Prostate gland (tissue), 2 donors: ENCODE measurements at places on chromosomes 2 and 18. TPM values are rescaled to one million over a fixed set of nuclear protein-coding genes. Genes with fewer than 3 reads are reported as not detected.

DNA sequence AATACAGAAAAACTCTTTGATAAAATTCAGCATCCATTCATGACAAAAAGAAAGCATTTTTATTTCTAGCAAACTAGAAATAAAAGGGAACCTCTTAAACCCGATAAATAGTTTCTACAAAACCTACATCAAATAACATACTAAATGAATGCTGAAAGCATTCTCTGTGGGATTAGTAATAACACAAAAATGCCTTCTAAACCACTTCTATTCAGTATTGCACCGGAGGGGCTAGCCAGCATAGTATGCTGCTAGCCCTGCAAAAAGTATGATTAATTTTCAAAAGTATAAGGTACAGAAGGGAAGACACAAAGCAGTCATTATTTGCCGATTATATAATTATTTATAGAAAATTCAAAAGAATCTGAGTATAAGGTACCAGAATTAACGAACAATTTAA, 145.2 kb downstream of the DTNB start:
- DNase-seq: no peak
- no peak overlapping the region for H3K4me3 ChIP-seq
- no peak overlapping the region for H3K27ac ChIP-seq
- H3K4me1 ChIP-seq: no peaks in the 10 kb centered on the region
- H3K27me3 ChIP-seq: no peaks in the 10 kb centered on the region

GRCh38 chr2:239897596-239898235, 127.4 kb downstream of the NDUFA10 start:
- no peaks in the 10 kb centered on the region for H3K4me1 ChIP-seq
- H3K27ac ChIP-seq: no peak overlapping the region
- H3K4me3 ChIP-seq: no peak overlapping the region
- no peaks in the 10 kb centered on the region for H3K27me3 ChIP-seq
- no peaks in the 10 kb centered on the region for H3K36me3 ChIP-seq
- DNase-seq: no peak

GRCh38 chr2:119254601-119255080, 31.0 kb downstream of the STEAP3 start:
- no peaks in the 10 kb centered on the region for H3K4me1 ChIP-seq
- no peak overlapping the region for H3K27ac ChIP-seq
- H3K36me3 ChIP-seq: no peaks in the 10 kb centered on the region
- no peak for DNase-seq

- no peaks in the 10 kb centered on the region for H3K4me1 ChIP-seq
- no peaks in the 10 kb centered on the region for H3K36me3 ChIP-seq
- DNase-seq: no peak
- no peaks in the 10 kb centered on the region for H3K27me3 ChIP-seq
Measured at GRCh38 chr2:156031121-156031520, 301.4 kb downstream of the NR4A2 start.

DNA sequence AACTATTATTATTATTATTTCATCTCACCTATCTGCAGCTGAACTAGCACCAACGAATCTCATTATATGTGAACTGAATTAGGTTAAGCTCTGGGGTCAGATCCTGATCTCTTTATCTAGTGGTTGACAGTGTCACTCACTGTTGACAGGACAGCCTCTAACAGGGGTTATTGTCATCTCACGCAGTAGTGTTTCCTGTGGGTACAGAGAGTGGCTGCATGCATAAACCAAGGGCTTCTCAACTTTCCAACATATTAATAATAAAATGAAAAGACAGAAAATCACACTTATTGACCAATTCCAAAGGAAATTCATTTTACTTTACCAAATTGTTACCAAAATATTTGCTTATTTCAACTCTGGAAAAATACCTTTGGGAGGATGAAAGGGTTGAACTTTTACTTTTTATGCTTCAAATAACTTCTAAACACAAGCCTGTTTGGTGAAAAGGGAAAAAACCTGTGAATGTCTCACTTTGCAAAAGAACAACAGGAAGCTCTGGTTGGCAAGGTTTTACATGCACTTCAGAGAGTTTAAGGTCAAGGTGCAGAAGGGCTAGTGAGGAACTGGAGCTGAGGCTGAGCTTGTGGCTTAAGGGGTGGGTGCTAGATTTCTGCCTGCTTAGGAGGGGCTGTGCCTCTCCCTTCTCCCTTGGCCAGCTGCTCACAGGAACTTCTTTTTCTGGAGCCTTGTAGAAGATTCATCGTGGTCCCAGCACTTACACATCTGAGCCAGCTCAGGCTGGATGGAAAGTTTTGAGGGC, 72.6 kb downstream of the CTAGE1 start:
- H3K4me3 ChIP-seq: no peak overlapping the region
- H3K27me3 ChIP-seq: no peaks in the 10 kb centered on the region
- DNase-seq: no peak
- no peaks in the 10 kb centered on the region for H3K4me1 ChIP-seq
- H3K27ac ChIP-seq: no peak overlapping the region

DNA sequence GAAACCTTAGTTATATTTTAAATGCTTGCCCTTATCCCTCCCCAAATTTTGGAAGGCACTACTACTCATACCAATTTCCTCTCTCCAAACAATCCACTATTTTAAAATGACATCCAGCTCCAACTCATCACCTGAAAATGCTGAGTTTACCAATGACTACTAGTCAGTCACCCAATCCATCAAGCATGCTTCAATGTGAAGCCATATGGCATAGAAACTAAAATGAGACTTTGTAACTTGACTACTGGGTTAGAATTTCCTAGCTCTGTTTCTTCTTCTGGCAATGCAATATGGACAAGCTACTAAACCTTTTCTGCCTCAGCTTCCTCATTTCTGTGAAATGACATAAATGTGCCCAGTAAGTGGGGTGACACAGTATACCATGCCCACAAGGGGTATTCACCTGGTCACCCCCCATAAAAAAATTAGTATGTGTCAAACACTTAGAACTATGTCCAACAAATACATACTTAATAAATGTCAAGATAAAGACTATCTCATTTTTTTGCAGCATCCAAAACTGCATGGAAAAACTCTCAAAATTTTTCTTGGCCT, 10.0 kb upstream of the STPG4 start:
- no peaks in the 10 kb centered on the region for H3K36me3 ChIP-seq
- no peaks in the 10 kb centered on the region for H3K27me3 ChIP-seq
- H3K4me3 ChIP-seq: no peak overlapping the region
- no peak for DNase-seq
- no peak overlapping the region for H3K27ac ChIP-seq

DNA sequence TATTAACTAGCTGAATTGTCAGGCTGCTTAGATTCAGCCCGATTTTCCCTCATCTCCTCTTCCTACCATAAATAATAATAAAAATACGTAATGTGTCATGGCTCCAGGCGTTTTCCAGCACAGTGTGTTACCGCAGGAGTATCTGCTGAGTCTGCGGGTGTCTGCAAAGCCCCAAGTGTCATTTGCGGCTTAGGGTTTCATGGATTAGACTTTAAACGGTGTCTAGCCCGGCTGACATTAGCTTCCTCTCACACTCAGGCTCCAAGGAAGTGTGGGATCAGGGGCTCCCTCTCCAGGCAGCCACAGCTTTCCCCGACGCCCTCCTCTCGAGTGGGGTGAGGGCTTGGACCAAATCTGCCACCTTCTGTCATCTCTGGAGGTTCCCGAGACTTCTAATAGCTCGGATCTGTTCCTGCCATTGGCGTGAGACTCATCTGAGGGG, 14.1 kb upstream of the HOXD1 start:
- H3K27ac ChIP-seq: no peak overlapping the region
- peaks cover 42% of the 10 kb centered on the region for H3K27me3 ChIP-seq
- no peak overlapping the region for H3K4me3 ChIP-seq
- no peaks in the 10 kb centered on the region for H3K36me3 ChIP-seq

DNA sequence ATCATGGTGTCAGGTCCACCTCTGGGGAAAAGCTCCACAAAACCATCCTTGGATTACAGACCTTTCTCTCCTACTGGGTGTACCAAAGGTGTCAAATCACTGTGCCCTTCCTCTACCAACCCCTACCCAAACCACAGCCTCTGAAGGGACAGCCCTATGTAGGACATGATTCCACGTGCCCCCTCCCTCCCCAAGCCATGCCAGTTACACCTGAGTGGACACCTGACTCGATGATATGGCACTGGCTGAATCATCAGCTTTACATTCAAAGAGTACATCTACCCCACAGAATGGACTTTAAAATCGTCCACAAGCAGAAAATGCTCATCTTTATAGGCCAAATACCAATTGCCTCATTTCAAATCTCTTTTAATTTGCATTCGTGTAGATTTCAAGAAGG, 26.0 kb downstream of the TRABD2A start:
- no peaks in the 10 kb centered on the region for H3K4me1 ChIP-seq
- H3K36me3 ChIP-seq: no peaks in the 10 kb centered on the region
- no peak overlapping the region for H3K4me3 ChIP-seq
- H3K27me3 ChIP-seq: no peaks in the 10 kb centered on the region
- no peak for DNase-seq
- H3K27ac ChIP-seq: no peak overlapping the region

GRCh38 chr2:190197143-190197720, 122.4 kb downstream of the HIBCH start:
- DNase-seq: no peak
- no peaks in the 10 kb centered on the region for H3K4me1 ChIP-seq
- no peaks in the 10 kb centered on the region for H3K27me3 ChIP-seq
- no peaks in the 10 kb centered on the region for H3K36me3 ChIP-seq
- no peak overlapping the region for H3K27ac ChIP-seq
- H3K4me3 ChIP-seq: no peak overlapping the region

DNA sequence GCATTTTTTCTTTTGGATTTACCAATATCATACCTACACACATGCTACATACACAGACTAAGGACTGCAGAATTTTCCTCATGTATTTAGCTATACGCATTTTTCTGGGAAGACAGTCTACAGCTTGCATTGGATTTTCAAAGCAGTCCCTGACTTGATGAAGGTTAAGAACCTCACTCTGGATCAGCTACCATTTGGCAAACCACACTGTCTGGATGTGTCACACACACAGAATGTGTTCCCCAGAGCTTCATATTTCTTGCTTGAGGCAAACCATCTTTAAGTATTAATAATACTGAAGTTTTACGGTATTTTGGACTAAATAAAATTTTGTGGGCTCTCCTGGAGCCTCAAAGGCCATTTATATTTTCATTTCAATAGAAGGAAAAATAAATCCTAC, 102.3 kb downstream of the TCF4 start:
- DNase-seq: no peak
- no peak overlapping the region for H3K27ac ChIP-seq
- no peaks in the 10 kb centered on the region for H3K36me3 ChIP-seq
- H3K27me3 ChIP-seq: no peaks in the 10 kb centered on the region
- H3K4me3 ChIP-seq: no peak overlapping the region
- no peaks in the 10 kb centered on the region for H3K4me1 ChIP-seq

DNA sequence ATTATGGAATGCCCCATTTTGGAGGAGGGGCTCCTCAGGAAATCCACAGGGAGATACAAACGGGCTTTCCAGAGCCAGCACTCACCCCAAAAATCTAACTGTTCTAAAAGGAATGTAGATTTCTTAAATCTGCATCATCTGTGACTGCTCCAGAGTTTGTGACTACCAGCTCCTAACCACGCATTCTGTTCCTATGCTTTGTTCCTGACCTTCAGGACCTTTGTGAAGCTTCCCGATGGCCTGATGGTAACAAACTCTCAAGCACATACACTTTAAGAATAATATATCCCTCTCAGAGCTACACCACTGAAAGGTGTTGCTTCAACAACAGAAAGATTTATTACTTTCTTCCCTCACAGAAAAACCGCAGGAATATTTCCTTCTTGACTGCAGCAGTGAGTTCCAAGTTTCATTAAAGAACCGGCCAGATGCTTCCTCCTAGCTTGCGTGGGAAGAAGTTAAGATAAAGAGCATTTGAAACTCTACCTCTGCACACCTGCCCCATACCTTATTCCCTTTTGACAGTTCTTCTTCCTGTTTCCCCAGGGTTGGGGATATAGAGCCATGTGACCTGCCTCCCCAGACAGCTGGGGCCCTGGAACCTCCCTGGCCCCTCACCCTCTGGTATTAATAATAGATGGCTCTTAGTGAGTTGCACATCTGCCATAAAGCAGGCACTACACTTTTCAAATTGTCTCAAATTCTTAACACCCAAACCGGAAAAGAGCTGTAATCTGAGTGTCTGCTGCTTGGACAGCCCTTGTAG, 40.2 kb upstream of the EML4 start:
- no peaks in the 10 kb centered on the region for H3K27me3 ChIP-seq
- peak; percentile 55 for DNase-seq
- no peaks in the 10 kb centered on the region for H3K36me3 ChIP-seq
- peak overlapping the region; percentile 24 for H3K27ac ChIP-seq
- H3K4me3 ChIP-seq: no peak overlapping the region

DNA sequence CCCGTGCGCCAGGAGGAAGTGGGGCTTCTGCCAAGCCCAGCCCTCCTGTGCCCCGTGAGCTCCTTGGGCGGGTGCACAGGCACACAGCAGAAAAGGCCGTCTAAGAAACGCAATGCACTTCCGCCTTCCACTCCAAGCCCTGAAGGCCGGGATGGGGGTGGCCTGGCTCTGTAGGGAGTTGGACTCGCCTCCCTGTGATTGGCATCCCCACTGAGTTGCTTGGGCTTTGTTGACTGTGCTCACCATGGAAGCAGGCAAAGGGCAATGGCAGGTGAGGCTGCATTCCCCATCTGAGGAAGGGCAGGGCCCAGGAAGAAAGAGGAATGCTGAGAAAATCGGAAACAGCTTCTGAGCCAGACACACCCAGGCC, 66.8 kb downstream of the CRACDL start:
- no peak overlapping the region for H3K4me3 ChIP-seq
- H3K27me3 ChIP-seq: no peaks in the 10 kb centered on the region
- peak overlapping the region; percentile 11 for H3K27ac ChIP-seq
- H3K4me1 ChIP-seq: no peaks in the 10 kb centered on the region

GRCh38 chr2:171436307-171436706, 2.3 kb downstream of the DCAF17 start:
- no peaks in the 10 kb centered on the region for H3K36me3 ChIP-seq
- no peaks in the 10 kb centered on the region for H3K27me3 ChIP-seq
- no peak overlapping the region for H3K4me3 ChIP-seq
- no peak for DNase-seq
- no peak overlapping the region for H3K27ac ChIP-seq

GRCh38 chr18:49879271-49879580, 65.9 kb upstream of the ACAA2 start:
- H3K4me3 ChIP-seq: no peak overlapping the region
- H3K4me1 ChIP-seq: no peaks in the 10 kb centered on the region
- H3K27ac ChIP-seq: no peak overlapping the region

GRCh38 chr2:149393614-149394013, 63.2 kb downstream of the LYPD6 start:
- H3K36me3 ChIP-seq: no peaks in the 10 kb centered on the region
- no peaks in the 10 kb centered on the region for H3K4me1 ChIP-seq
- H3K27ac ChIP-seq: no peak overlapping the region
- DNase-seq: no peak

- H3K27ac ChIP-seq: no peak overlapping the region
- H3K4me1 ChIP-seq: peaks cover 12% of the 10 kb centered on the region
- no peaks in the 10 kb centered on the region for H3K36me3 ChIP-seq
- H3K27me3 ChIP-seq: no peaks in the 10 kb centered on the region
- no peak overlapping the region for H3K4me3 ChIP-seq
- no peak for DNase-seq
Measured at GRCh38 chr18:7205346-7205745, 25.5 kb upstream of the LRRC30 start.

- H3K27ac ChIP-seq: no peak overlapping the region
- no peaks in the 10 kb centered on the region for H3K27me3 ChIP-seq
- no peaks in the 10 kb centered on the region for H3K4me1 ChIP-seq
- no peaks in the 10 kb centered on the region for H3K36me3 ChIP-seq
Measured at GRCh38 chr18:44569391-44570055, 111.2 kb upstream of the SETBP1 start.

SERPINB3 gene
- 8.5 TPM for total RNA-seq

CLEC4F gene
- 0.23 TPM for total RNA-seq

SCG2 gene
- total RNA-seq: 1.0 TPM

C2orf80 gene
- total RNA-seq: not detected

SLC25A12 gene
- 23.5 TPM for total RNA-seq

ATP6V1C2 gene
- 0.41 TPM for total RNA-seq

THSD7B gene
- total RNA-seq: 5.4 TPM
